Fibroblast of skin of left quadriceps (primary cell): ENCODE measurements at places on chromosomes 2 and 18.

DNA sequence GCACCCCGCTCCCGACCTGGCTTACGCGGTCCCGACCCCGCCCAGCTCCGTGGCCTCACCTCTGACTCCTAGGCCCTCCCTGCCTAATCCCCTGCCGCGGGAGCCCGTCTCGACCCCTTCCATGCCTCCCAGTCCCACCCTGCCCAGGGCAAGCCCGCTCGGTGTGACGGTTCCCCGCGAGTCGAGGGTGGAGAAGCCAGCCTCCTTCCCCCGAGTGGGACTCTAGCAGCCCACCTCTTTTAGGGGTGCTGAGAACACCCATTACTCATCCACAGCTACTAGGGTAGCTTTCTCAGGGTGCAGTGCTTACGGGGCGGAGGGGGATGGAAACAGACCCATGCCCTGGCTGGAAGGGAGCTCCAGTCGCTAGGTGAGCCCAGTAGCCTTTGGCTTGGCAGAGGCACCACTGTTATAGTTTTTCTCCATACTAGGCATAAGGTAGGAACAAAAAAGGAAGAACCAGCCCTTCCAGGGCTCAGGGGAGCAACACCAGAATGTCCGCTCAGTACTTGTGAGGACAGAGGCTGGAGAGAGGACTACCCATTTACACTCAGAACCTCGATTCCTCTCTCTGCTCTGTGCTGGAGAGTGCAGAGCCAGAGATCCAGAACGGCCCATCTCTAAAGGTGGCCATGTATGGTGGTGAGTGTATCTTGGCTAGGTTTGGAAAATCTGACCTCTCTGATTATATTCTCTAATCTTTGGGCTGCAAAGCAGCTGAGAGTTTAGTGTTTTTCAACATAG, 606 bp downstream of the AGBL5 start:
- no peak for DNase-seq

GRCh38 chr2:69152847-69153583, 140.0 kb downstream of the ANTXR1 start:
- no peak for DNase-seq

GRCh38 chr2:36705326-36706020, 9.0 kb downstream of the VIT start:
- DNase-seq = no peak

DNA sequence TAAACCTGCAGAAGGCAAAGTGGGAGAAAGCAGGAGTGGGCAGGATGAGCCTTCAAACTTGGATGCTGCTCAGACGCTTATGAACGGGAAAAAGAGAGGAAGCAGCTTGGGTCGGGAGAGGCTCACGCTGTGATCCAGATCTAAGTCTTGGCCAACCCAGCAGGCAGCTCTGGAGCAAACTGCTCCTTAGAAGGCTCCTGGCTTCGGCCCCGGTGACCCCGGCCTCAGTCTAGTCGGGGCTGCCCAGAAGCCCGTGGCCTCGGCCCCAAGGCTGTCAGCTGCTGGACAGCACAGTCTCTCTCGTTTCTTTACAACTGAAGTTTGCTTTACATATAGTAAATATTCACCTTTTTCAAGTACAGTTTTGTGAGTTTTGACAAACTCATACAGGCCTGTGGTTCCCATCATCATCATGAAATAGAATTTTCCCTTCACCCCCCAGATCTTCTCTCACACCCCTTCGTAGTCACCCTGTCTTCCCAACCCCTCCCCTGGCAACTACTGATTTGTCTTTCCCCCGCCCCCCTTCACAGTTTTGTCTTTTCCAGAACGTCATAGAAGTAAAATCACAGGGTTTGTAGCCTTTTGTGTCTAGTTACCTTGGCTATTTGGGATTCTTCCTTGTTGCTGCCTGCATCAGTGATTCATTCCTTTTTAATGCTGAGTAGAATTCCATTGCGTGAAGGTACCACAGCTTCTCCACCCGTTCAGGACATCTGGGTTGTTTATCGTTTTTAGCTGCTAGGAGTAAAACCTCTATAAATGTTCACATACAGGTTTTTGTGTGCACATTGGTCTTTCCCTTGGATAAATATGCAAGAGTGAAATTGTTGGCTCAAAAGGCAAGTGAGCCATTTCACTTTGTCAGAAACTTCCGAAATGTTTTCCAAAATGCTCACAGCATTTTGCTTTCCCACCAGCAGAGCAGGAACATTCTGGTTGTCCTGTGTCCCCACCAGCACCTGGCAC, 35.1 kb downstream of the MYO7B start:
- no peak for DNase-seq

- no peak for DNase-seq
Measured at GRCh38 chr2:172437419-172438341, 10.3 kb downstream of the ITGA6 start.

GRCh38 chr18:49096021-49096420, 145.3 kb upstream of the SMAD7 start:
- DNase-seq = no peak

DNA sequence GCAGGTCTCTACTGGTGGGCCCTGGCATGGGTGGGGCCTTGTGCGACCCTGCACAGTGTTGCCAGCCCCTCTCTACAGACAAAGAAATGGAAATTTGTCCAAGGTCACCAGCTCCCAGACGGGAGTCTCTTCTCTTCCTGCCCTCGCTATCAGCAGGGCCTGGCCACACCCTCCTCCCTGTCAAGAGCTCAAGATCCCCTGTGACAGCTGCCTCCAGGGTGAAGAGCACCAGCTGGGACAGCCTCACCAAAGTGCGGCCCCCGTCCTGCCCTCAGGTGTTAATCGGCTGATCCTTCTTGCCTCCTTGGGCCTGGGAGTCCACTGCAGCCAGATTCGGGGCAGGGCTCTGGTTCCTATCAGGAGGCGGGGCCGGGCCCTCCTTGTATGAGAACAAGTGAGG, 259.1 kb downstream of the TWIST2 start:
- no peak for DNase-seq

DNA sequence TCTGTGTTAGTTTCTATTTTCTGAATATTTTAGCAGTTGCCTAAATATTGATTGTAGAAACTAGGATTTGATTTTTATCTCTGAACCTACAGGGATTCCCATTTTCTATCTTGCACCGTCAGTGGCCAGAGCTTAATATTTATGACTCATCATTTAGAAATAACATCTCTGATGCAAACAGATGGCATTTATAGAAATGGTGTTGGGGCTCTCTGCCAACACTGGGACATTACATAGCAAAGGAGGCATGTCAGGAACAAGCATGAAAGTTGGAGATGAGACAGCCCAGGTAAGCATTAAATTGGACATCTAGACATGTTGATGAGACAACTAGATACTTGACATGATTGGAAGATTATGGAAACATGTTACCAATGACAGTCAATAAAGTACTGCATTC, 165.3 kb upstream of the SYT4 start:
- DNase-seq = no peak

DNA sequence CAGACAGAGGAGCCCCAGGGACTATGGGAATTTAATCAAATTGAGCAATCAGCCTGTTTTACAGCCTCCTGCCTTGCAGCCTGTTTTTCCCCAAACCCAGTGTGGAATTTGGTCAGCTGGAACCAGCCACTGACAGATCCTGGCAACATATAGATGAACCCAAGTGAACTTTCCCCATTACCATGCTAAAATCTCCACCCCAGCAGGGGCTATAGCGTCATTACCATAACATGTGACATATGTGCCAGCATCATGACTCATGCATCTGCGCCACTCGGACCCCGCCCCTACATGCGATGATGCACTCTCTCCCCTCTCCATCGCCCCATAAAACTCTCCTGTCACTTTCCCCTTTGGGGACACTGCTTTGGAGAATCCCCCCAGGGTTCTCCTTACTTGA, 17.3 kb upstream of the FEZ2 start:
- DNase-seq = peak; percentile 53

DNA sequence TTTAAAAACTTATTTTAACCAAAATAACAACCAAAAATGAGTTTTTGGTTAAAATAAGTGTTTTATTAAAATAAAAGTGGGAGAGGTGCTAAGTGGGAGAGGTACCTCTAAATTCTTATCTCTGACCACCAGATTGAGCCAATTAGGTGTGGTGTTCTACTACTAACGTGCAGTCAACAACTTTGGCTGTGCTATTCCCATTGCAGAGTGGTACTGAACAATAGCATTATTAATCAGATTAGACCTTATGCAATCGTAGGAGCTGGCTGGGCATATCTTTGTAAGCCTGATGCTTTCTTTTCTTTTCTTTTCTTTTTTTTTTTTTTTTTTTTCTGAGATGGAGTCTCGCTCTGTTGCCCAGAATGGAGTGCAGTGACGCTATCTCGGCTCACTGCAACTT, 38.9 kb downstream of the RAB27B start:
- DNase-seq = no peak

- no peak for DNase-seq
Measured at GRCh38 chr2:203820969-203821368, 46.6 kb upstream of the CTLA4 start.

DNA sequence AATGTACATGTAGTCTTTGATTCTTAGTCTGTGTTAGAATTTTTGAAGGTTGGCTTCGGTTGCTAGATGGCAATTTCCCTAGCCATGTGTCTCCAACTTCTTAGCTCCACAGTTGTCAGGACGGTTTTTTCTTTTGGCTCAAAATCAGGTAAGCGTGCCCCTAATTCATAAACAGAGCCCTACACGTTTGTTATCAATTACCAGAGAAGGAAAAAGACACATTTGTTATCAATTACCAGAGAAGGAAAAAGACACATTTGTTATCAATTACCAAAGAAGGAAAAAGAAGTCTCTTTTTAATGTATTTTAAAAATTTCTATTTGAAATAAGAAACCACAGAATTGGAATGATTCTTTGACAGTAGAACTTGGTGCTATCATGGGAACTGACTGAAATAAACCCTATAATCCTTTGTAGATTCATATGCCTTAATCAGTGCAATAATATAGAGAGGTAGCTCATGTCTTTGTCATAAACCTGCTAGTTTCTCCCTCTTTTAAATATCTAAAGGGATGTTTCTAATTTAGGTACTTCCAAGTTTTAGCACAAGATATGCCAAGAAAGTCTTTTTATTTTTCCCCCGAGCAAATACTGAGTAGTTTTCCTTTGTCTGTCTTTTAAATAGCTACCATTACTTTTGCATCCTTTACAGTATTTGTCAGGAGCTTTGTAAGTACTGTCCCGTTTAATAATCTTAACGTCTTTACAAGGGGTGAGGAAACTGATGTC, 35.9 kb downstream of the CAMKMT start:
- peak; percentile 30 for DNase-seq

- no peak for DNase-seq
Measured at GRCh38 chr2:47155091-47155876, at the start of gene STPG4. Gene STPG4 (minus strand): TSS chr2:47155308. CDS start chr2:47155251, 57 bp downstream.

DNA sequence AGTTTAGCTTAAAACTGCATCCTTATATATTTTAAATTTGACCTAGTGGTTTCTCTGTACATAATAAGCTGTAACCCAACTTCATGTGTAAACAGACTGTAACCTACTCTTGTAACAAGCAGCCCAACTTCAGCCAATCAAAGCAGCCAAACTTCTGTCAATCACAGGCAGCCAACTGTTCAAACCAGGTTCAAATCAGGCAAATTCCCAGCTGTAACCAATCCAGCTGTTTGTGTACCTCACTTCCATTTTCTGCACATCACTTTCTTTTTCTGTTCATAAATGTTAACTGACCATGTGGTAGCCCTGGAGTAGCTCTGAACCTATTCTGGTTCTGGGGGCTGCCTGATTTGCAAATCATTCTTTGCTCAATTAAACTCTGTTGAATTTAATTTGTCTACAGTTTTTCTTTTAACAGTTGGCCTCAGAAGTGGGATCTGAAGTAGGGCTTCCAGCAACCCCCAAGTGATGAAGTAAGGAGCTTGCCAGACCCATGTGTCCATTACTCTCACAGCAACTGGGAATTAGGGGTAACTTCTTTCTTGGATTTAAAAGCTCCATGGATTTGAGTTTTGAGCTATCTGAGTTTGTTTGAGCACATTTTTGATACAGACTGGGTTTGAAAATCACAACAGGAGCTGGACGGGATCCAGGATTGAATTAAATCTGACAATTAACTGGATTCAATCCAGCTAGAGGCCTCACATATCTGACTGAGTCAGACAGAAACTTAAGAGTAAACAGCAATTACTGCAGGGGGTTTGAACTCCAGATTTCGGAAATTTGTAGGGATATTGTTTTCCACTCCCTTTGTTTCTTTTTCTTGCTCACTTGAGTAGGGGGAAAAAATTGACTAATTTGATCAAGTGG, 1569.7 kb upstream of the SLC39A10 start:
- DNase-seq = no peak

DNA sequence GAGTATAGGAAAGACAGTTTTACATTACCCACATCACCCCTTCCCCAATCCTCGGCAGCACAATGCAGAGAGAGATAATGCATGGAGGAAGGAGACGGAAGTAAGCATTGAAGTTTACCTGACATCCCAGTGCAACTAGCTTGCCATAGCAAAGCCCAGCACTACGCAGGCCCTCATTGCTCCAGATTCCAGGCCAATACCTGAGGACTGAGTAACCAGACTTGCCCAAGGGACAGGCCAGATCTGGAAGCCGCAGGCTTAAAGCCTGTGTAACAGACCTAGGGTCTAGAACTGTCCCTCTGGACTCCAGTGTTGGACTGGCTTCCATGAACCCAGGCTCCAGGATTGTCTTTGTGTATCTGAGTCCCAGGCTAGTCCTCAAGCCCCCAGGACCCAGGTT, 17.6 kb downstream of the SERPINB4 start:
- DNase-seq = no peak

GRCh38 chr2:172279813-172280212, 147.6 kb upstream of the ITGA6 start:
- DNase-seq = no peak

GRCh38 chr2:134351899-134352298, 98.0 kb downstream of the MGAT5 start:
- no peak for DNase-seq

DNA sequence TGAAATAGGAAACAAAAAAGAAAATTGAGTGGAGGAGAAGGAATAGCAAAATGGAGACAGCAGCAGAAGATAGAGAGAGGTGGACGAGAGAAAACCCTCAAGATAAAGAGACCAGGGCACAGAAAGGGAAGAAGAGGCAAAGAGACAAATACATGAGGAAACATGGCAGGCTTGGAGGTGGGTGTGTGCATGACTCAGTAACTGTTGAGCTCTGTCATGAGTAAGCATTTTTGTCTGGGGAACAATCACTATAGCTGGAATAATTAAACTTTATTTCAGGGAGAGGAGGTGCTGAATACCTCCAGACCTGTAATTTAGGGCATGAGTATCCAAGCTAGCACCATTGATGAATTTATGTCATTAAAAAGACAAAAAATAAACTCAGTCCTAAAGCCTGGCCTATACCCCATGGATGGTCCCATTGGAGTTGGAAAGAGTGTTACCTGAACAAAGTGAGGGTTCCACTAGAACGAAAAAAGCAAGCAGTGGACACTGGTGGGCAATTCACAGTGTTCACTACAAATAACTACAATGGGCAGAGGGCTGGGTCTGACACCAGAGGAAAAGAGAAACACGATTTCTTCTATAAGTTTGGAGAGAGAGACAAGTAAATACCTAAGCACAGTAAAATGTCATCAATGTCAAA, 145.5 kb downstream of the ADCYAP1 start:
- no peak for DNase-seq

GRCh38 chr2:102615620-102616436, 3.5 kb upstream of the SLC9A2 start:
- peak; percentile 13 for DNase-seq
